ENCODE measurements at places on chromosomes 1 and 21.

DNA sequence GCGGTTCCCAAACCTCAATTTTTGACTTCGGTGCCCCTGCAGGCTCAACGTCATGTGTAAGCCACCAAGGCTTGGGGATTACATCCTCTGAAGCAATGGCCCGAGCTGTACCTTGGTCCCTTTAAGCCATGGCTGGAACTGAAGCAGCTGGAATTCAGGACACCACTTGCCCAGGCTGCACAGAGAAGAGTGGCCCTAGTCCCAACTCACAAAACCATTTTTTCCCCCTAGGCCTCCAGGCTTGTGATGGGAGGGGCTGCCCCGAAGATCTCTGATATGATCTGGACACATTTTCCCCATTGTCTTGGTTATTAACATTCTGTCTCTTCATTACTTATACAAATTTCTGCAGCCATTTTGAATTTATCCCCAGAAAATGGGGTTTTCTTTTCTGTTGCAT is 233.3 kb upstream of the ADGRL4 start:
- no peak for DNase-seq

- DNase-seq = no peak
These were observed 25.0 kb upstream of the LRRC38 start for GRCh38 chr1:13538832-13539231.

- no peak for DNase-seq
These were observed 29.1 kb upstream of the F13B start for GRCh38 chr1:197096137-197096536.

- no peak for DNase-seq
These were observed 25.6 kb downstream of the SAMSN1 start for GRCh38 chr21:14520535-14520934.

DNA sequence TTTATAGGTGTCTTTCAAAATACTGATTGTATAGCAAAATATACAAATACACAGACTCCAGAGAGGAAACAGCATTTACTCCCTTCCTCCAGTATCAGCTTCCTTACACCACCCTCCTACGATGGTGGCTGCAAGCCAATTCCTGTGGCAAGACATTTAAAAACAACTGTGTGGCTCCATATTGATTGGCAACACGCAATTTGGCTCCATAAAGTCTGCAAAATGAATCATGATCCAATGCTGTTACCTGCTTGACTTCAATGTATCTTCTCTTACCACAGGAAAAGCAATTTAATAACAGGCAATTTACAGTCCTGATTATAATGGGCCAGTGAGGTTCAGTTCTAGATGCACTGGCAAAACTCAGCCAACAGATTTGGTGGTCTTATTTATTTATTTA is 19.7 kb upstream of the ATP6V1G3 start:
- DNase-seq = no peak

GRCh38 chr1:155282488-155283091 is 5.3 kb downstream of the HCN3 start:
- no peak for DNase-seq

GRCh38 chr1:201751872-201752271 is 77.1 kb upstream of the IPO9 start:
- no peak for DNase-seq

DNA sequence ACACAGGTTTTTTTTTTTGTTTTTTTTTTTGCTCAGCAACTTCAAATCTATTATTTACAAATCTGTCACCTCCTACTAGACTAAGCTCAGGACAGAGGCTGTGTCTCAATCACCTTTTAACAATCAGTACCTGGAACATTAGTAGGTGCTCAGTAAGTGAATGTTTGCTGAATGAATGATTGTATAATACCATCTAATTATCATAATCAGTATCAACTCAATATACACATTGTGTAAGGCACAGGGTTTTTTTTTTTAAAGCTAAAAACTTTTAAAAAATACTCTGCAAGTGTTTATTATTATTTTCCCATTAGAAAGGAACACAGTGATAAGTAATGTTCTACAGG is 9.2 kb downstream of the ERRFI1 start:
- DNase-seq = no peak

DNA sequence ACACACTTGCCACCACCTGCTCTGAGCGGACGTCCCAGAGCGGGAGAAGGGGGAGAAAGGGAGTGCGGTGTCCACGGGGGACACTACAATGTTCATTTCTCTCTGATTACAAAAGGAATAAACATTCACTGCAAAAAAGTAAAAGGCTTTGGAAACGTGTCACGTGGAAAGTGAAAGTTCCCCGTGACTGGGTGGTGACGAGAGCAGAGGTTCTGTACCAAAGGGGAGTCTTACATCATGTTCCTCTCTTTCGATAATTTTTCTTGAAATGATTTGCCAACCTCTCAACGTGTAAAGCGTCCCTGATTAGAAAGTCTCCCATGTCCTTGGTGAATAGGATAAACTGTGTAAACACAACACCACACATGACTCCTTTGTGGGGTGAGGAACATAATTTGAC is 22.0 kb upstream of the PRDM15 start:
- no peak for DNase-seq

DNA sequence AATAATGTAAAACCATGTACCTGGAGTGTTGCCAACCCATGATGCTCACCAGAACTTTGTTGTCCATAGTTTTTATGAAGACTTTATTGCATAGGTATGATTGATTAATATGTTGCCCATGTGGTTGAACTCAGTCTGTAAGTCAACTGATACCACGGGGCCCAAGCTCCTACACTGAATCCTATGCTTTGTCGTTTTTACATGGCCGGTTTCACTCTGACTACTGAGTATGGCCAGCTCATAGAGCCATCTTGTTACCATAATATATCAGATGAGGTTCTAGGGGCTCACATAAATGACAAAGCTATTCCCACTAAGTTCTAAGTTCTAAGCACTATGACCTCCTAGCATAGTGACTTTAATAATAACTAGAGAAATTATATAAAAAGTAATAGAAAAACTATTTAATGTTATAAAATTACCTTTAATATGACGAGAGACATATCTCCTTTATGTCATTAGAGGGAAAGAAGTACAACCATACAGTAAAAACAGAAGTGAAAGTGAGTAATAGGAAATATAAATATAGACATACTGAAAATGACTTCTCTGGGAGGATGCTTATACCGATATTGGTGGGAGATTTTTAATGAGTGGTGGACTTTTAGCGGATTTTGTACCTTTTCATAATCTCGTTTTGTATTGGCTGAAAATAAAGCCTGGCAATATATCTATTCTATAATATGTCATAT is 983.4 kb upstream of the PRMT6 start:
- no peak for DNase-seq

DNA sequence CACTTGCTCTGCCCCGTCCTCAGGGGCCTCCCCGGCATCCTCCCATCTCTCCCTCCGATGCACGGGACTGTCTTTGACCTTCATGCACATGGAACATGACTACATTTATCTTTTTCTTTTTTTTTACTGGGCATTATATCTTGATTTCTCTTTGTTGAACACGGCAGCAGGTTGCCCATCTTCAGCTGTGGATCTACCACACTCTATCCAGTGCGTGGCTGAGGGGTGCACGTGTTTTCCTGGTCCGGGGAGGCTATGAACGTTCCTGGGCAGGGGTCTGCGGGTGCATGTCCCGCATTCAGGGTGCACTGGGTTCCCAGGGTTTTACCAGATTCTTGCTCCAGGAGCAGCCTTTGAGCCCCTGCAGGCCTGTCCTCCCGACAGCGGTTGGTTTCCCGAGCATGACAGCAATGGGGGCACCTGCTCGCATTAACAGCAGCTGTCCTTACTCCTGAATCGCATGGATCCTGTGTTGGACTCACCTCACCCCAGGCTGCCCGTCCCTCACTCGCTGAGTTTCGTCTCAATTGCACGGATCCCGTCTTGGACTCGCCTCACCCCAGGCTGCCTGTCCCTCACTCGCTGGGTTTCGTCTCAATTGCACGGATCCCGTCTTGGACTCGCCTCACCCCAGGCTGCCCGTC is 7.4 kb downstream of the POFUT2 start:
- DNase-seq = no peak

- peak; percentile 91 for DNase-seq
These were observed 40.4 kb downstream of the CASZ1 start for GRCh38 chr1:10755970-10756521.

DNA sequence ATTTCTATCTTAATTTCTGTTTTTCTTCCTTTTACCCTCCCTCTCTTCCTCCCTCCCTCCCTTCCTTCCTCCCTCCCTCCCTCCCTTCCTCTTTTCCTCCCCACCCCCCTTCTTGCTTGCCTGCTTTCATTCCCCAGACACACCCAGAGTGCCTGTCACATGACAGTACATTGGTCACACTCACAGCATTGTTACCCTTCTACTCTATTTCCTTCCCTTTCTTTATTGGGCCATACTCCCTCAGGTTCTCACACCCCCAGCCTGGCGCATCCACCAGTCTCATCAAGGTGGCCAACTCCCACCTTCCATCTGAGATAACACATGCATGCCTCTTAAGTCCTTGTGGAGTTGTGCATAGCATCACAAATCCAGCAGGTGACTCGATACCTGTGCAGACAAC is 10.9 kb downstream of the TMPRSS3 start:
- DNase-seq = no peak

DNA sequence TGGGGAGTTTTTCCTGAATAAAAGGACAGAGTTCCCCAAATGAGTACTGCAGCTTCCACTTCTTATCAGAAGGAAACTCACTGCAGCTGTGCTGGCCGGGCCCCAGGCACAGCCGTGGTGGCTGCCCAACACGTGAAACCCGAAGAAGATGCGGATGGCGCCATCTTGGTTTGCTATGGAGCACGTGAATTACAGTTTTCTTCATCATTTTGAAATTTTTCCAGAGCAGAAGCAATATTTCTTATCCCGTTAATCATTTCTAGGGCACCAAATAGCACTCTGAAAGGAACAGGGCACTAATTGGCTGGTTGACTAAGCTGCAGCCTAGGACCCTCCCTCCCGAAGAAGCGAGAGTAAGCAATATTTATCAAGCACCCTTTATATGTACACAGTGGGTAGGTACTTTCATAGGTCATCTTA is 63.2 kb upstream of the EPS8L3 start:
- DNase-seq = no peak

GRCh38 chr1:23556635-23557470 is 2.4 kb downstream of the ID3 start:
- no peak for DNase-seq

DNA sequence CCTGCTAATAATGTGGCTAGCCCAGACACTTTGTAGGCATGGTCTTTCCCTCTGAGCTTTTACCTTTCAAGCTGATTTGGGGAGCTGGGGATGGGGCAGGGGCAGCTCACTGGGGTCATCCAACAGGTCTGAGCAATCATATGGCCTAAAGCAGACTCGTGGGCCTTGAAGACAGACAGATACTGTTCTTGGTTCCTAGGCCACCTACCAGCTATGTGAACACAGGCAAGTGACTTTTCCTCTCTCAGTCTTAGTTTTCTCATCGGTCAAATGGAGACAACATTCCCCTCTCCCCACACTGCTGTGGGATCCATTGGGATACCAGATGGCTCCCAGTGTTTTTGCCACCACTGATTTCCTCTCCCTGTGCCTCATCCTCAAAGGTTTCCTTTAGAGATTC is 181.8 kb downstream of the RRAGC start:
- no peak for DNase-seq

- DNase-seq = peak; percentile 29
These were observed 4.8 kb upstream of the AMPD1 start for GRCh38 chr1:114700036-114700600.

DNA sequence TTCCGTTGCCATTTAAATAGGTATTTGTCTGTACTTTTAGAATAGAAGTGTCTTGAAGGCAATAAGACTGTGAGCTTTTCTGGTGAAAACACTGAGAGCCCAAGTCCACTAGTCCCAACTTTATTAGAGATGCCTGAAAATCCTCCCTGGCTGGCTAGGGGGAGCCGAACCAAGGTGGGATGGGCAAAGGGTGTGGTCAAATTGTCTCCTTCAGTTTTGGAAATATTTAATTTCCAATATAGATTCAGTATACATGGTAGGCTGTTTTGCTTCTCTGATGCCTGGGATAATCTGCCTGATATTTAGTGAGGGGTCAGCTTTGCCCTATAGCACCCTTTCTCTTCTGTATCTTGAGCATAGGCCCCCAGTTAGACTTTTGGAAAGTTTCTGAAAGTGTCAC is 3.5 kb downstream of the ROR1 start:
- DNase-seq = no peak

- no peak for DNase-seq
These were observed 1.8 kb upstream of the CR1 start for GRCh38 chr1:207494171-207494570.

GRCh38 chr1:213759359-213760181 is 228.2 kb upstream of the PROX1 start:
- no peak for DNase-seq

GRCh38 chr1:239061770-239062169 is 324.6 kb upstream of the CHRM3 start:
- DNase-seq = no peak

DNA sequence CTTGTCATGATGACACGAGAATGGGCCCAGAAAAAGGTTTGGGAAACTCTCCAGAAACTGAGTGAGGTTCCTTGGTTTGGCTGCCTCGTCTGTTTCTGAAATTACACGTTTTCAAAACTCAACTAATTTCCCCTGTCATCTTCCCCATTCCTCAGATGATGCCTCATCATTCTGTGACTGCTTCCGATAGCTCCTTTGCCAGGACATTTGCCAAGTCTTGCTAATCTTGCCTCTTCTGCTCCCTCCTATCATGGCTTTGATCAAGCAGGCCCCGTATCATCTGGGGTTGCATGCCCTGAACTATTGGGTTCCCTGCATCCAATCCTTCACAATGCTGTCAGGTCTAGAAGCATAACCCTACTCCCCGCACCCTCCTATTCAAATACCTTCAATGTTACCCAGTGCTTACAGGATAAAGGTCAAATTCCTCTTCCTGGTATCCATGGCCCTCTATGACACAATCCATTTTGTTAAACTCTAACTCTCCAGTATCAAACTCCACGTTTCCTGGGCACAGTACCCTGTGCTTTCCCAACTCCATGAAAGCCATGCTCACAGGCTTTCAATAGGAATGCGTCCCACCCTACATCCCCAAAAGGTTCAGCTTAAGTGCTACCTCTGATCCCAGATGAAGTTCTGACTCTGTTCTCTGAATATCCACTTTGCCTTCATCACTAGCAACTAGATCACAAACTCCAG is 22.2 kb upstream of the TMEM200B start:
- DNase-seq = peak; percentile 80

DNA sequence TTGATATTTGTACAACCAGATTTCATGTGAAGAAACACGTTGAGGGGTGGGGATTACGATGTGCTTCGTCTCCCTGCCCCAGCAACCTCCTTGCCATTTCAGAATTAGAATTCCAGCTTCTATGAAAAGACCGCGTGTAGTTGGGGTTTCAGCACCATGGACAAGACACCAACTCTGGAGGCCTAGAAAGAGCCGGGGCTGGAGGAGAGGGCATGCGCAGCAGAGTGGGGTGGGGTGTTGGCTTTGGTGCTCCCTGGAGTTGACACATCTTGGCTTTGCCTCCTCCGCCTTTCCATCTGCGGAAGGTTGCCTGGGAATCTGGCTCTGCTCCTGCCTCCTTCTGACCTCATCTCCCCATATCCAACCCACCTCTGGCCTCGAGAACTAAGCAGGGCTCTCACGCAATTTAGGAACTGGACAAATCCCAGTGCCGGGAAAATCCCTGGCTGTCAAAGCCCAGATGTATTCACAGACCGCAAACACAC is 11.8 kb downstream of the HTR6 start:
- peak; percentile 99 for DNase-seq
